ENCODE measurements at places on chromosomes 2 and 18.

- no peak for DNase-seq
Measured at GRCh38 chr18:8937160-8938094, 165.1 kb upstream of the NDUFV2 start.

DNA sequence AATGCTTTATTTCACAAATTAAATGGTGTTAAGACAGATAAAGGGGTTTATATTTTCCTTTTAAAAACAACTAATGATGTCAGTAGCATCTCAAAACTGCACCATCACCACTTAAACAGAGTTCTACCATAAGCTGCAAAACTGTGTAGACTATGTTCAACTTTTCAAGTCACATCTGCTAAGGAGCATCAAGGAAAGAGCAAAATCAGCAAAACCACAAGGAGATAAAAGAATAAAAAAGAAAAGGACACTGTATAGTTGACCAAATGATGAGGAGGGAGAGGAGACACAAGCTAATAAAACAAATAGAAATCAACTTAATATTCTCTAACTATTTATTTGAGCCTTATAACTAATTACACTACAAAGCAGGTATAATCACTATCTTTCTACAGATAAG lies 33.9 kb downstream of the PRPF40A start:
- no peak for DNase-seq

- DNase-seq = peak; percentile 26
Measured at GRCh38 chr18:27378431-27379095, 193.5 kb upstream of the CHST9 start.

DNA sequence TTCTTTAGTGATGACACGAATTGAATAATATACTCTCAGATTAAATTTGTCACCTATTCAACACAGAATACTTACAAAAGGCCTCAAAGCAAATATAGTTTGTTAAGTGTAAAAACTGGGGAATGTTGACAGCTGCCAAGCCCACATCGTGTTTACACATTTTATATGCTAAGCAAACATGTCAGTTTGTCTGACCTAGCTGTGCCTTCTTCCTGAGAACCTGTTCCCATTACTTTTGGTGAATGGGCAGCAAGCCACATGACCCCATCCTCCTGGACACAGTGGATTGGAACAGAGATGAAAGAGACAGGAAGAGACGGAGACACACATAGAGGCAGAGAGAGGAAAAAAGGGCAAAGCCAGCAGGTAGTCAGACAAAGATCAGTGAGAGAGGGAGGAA lies 22.9 kb upstream of the CUL3 start:
- no peak for DNase-seq

GRCh38 chr2:189016311-189016861 lies 42.2 kb downstream of the COL3A1 start:
- no peak for DNase-seq

- no peak for DNase-seq
Measured at GRCh38 chr2:43057026-43057741, 169.2 kb downstream of the ZFP36L2 start.

DNA sequence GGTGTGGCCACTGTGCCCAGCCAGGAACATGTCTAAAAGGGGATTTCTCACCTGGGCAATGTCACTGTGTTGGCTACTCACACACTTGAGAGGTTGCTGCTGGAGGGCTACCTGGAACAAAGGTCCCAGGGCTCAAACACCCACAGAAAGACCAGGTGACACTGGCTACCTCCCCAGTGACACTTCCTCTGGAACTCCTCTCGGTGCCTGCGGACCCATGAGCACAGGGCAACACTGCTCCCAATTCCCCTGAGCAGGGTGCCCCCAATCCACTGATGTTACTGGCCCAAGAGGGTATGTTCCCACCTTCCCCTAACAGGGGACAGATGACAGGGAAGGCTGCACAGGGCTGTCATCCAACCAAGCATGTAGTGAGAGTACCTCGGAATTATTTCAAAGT lies 5.8 kb downstream of the NPPC start:
- no peak for DNase-seq

DNA sequence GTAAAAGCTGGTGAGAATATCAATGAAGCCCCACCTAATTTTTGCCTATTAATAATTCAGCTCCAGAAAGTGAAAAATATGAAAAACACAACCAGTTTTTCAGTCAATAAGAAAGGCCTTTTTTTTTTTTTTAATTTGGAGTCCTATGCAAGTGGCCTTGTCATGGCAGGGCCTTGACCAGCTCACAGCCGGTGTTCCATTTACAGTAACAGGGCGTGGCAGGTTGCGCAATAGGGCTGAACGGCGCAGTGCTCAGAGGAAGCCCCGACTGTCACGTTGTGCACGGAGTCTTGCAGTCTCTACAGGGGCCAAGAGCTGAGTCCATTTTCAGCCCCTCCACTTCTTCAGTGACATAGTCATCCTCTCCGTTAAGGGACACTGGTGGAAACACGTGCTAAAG lies 184.1 kb upstream of the FN1 start:
- DNase-seq = no peak

DNA sequence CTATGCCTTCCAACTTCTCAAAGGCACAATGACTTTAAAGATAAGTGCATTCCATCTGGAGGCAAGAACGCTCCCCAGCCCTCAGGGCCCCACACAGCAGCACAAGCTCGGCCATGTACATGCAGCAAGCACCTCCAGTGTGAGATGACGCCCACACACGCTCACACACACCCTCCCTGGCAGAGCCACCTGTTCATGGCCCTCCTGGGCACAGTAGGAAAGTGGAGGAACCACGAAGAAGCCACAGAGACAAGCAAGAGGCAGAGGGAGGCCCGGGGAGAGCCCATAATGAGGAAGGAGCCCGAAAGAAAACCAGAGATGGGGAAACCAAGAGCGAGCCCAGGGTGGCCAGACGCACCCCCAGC lies 21.7 kb downstream of the BIN1 start:
- no peak for DNase-seq

GRCh38 chr2:197072533-197072932 lies 146.0 kb upstream of the PGAP1 start:
- DNase-seq = no peak

- no peak for DNase-seq
Measured at GRCh38 chr18:4181882-4182568, 273.1 kb downstream of the DLGAP1 start.

DNA sequence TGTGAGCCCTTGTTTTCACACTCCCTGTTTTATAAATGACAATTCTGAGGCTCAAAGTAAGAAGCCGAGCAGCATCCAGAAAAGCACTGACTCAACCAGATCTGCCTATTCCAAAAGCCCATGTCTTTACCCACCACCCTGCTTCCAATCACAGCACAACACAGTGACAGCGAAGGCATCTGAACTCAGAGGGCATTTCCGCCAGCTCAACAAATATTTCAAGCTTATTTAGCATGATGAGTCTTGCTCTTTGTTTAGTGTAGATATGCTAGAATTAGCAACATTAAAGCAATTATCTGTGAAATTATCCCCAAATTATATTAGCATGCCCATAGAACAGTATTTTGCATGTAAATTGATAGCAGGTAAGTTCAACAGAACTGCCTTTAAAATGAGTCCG lies 359.1 kb upstream of the RAB6C start:
- DNase-seq = no peak

DNA sequence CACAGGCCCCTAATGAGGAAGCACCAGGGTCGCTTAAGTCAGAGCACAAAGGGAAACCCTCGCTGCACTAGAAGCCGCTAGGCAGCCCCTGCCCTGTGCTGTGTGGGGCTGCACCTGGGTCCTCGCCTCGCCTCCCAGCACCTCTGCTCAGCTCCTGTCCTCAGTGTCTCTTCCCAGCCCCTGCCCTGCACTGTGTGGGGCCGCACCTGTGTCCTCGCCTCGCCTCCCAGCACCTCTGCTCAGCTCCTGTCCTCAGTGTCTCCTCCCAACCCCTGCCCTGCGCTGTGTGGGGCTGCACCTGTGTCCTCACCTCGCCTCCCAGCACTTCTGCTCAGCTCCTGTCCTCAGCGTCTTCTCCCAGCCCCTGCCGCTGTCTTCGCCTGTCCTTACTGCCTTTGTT lies 342.8 kb downstream of the EIPR1 start:
- no peak for DNase-seq

GRCh38 chr2:28802975-28803429 lies 7.6 kb upstream of the SPDYA start:
- DNase-seq = no peak

DNA sequence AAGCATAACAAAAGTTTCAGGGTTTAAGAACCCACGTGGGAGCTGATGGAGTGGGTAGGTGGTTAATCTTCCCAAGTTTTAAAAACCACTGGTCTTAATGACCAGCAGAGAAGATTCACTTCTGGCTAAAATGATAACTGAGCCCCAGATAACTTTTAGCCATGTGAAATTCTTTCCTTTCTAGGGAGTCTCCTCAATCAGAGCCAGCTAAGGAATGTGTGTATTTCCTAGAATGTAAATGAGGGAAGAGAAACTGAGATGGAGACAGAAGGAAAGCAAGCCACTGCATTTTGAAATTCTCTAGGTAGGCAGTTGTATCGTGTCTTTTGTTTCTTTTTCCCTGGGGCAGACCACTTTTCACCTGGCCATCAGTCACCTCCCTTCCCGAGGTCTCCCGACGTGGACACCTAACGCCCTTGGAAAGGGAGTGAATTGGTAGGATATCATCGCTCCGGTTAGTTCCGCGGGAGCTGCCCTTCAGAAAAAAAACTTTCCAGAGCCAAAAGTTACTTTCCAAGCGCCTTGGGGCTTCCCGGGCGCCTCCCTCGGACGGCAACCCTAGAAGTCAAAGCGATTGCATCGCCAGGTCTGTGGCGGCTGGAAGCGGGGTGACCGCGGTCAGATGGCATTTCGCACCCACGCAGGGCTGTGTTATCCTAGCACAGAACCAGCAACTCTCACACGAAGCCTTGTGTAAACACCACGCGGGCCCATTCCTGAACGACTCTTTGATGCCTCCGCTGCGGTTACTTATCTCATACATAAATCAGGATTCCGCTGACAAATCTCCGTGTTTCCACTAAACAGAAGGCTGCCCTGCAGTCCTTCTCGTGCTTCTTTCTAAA lies 1.3 kb downstream of the COLEC12 start:
- DNase-seq = no peak

GRCh38 chr18:5388896-5389295 lies 93.4 kb upstream of the ZBTB14 start:
- no peak for DNase-seq

GRCh38 chr2:150495993-150496627 lies 8.6 kb upstream of the RND3 start:
- DNase-seq = no peak

- no peak for DNase-seq
Measured at GRCh38 chr18:46419391-46420141, 237.5 kb downstream of the LOXHD1 start.

- DNase-seq = no peak
Measured at GRCh38 chr2:73292316-73292905, 937 bp downstream of the EGR4 start.

DNA sequence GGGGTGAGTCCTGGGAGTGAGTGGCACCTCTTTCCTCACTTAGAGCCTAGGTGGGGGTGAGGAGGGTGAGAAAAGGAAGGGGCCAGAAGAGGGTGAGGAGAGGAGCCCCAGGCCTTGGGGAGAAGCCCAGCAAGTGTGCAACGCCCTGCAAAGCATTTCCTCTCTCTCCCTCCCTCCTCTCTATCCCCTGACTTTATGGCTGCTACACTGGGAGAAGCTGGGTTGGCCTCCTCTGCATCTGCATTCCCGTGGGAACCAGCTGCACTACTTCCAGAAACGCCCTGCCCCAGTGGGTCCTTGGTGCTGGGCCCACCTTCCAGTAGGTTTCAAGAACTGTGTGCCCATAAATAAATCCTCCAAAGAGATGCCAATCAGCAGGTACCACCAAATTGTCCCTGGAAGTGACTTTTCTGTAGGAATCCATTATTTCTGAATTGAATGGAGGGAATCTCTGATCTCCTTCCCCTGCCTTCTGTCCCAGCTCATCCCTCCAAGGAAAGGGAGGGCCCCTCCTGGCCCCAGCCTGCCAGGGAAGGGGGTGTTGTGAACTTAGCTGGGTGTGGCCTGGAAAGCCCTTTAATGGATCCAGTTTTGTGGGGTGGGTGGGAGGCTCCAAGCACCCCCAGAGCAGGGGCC lies 95.7 kb upstream of the BOD1L2 start:
- no peak for DNase-seq

- DNase-seq = no peak
Measured at GRCh38 chr18:23324056-23324811, 128.9 kb upstream of the RIOK3 start.

GRCh38 chr2:217277646-217278398 lies 418.0 kb upstream of the TNP1 start:
- no peak for DNase-seq

- DNase-seq = no peak
Measured at GRCh38 chr2:161033059-161033660, 127.1 kb upstream of the TANK start.

DNA sequence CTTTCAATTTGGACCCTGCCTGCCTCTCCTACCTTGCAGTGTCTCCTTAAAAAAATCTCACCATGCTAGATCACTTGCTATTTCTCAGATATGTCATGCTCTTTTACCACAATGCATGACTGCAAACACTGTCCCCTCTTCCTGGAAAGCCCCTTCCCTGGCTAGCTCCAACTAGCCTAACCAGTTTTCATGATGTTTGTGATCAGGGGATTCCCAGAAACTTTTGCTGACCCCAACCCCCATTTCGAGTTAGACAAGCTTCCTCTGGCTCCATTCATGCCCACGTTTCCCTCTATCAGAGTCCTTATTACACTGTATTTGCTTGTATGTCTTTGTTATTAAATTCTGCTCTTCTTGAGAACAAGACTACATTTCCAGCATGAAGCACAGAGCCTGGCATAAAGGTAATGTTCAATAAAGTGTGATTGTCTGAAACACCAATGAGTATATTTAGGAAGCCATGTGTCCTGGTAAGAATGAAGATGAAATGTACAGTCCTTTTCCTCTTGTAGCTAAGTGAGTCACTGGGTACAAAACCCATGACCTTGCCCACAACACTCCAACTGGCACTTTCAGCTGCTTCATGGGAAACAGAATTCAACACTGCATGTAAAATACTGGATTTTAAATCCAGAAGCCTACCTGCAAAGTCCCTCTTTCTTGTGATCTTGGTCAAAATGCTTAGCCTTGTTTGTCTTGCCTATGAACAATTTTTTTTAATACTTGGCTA lies 62.0 kb upstream of the ATL2 start:
- DNase-seq = no peak

DNA sequence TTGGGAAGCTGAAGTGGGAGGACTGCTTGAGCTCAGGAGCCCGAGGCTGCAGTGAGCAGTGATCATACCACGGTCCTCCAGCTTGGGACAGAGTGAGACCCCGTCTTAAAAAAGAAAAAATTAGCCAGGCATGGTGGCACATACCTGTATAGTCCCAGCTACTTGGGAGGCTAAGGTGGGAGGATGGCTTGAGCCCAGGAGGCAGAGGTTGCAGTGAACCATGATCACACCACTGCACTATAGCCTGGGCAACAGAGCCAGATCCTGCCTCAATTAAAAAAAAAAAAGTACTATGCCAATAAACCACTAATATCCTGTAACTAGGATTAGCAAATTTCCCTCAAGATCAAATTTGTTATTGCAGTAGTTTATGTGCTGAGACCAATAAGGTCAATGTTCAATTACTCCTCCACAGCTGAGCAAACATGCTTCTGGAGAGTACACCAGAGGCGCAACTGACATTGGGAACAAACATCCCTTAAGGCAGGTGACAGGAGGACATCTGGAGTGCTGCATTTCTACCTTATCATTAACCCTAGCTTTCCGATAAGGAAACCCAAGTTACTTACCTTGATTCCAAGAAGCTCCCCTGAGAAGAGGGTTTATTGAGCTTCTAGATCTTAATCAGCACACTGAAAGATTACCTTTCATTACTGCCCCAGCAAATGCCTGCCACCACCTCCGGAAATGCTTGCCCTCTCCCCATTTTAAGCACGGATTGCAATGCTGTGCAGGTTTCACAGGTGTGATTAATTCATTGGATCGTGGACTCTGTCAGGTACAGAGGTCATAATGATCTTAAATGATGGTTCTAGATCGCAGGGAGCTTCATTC lies 26.2 kb downstream of the MGAT4A start:
- DNase-seq = no peak
